Fibroblast of gingiva (primary cell): ENCODE measurements at places on chromosomes 1 and 21.

GRCh38 chr1:90273241-90273774, 278.4 kb downstream of the ZNF326 start:
- DNase-seq, result no peak

GRCh38 chr1:26472320-26472900, at the start of gene HMGN2:
TSS of gene HMGN2 (plus strand) at chr1:26472440. CDS start at chr1:26472613, 173 bp downstream.
- DNase-seq, result peak; percentile 80

DNA sequence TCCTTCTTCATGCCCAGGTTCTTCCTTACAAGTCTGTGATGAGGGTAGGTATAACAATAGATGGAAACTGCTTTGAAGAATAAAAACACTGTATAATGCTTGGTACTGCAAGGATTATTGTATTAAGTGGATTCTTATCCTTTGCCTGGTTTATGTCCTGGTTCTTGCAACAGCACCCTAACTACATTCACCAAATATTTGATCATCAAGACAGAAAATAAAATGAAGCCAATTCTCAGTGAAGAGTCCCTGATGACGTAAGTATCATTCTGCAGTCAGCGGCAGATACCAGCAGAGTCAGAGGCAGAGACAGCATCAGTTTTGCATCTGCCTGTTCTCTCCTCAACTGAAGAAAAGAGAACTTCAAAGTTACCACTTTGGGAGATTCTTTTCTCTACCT, 19.7 kb downstream of the ARHGEF11 start:
- peak; percentile 55 for DNase-seq

- DNase-seq, result peak; percentile 87
Measured at GRCh38 chr1:56120021-56120420, 459.3 kb downstream of the PLPP3 start.

DNA sequence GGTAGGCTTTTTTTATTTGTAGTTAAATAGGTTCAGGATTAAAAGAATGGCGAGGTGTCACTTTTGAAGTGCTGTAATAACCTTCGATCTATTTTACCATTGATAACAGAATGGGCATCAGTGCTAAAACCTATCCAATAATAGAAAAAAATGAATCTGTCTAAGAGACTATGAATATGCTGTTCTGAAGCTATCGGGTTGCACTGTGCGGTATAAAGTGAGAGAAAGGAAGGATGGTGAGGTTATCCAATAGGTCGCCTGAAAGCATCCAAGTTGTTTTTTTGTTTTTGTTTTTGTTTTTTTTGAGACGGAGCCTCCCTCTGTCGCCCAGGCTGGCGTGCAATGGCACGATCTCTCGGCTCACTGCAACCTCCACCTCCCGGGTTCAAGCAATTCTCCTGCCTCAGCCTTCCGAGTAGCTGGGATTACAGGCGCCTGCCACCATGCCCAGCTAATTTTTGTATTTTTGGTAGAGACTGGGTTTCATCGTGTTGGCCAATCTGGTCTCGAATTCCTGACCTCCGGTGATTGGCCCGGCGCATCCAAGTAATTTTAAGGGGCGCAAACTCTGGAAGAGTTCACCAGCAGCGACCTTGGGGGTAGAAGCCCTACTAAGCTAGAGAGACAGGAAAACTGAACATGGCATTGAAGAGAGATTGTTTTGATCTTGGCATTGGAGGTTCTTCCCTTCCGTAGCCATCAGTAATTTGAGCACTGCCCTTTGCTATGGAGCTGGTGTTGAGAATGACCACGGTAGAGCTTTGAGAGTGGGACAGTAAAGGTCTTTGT, 8.7 kb upstream of the MDM4 start:
- DNase-seq, result peak; percentile 56

DNA sequence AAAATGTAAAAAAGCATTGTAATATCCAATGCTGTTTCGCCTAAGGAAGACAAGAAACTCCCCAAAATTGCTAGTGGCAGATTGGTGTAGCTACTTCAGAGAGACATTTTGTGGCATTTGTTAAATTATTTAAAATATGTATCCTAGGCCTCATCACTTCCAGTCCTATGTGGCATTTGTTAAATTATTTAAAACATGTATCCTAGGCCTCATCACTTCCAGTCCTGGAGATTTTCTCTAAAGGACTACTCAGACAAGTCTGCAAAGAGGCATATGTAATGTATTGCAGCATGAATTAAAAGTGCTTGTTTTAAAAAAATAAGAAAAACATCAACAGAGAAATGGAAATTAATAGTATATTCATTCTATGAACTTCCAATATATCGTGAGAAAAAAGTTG, 95.6 kb upstream of the KCTD3 start:
- DNase-seq, result no peak

GRCh38 chr21:44046734-44047133, 34.6 kb downstream of the TRAPPC10 start:
- DNase-seq, result no peak

DNA sequence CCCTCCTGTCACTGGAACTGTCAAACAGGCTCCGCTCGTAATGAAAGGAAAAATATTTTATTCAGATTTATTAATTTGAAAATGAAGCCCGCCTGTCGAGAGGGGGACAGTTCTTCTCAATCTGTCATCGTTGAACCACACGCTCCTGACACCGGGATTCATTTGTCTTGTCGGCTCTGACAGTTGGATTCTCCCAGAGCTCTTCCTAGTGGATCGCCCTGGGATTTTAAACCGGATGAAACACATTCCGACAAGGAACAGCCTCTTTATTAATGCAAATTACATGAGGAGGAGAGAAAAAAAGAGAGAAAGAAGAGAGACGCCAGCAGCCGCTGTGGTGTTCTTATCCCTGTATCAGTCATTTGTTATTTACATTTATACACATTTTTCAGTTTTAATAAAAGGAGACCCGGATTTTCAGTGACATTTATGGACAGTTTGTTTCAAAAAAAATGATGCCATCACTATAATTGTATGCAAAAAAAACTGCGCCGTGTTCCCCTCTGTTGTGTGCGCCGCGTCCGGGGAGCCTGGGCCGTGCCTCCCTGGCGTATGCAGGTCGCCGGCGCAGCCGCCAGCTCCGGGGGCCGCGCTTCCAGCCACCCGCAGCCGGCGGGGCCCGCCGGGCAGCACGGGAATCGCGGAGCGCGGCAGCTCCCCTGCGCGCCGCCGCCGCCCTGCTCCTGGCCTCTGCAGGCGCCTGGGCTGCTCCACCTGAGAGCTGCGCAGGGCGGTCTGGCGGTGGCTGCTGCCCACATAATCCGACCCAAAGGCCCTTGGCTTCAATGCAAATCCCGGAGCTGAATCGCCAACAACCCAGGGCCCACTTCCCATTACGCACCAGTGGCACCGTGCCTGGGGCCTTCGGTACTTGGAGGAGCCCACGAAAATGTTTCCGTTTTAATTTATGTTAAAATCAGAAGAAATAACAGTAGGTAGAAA, 237.9 kb upstream of the PBX1 start:
- DNase-seq, result peak; percentile 41

GRCh38 chr1:16442941-16443340, 2.4 kb downstream of the NECAP2 start:
- DNase-seq, result no peak
